A549 treated with DMSO at 1 μM for 4 hours (cell line): ENCODE measurements at places on chromosomes 2 and 18. TPM values are rescaled to one million over a fixed set of nuclear protein-coding genes. Genes with fewer than 3 reads are reported as not detected.

ITPRIPL1 gene
- not detected in 5 replicates for total RNA-seq

XDH gene
- total RNA-seq: 1.1 to 1.8 TPM (median 1.4 TPM) in 5 replicates

DUSP28 gene
- 3.7 to 9.4 TPM (median 7.3 TPM) in 5 replicates for total RNA-seq

DQX1 gene
- 0.08 to 0.12 TPM (median 0.11 TPM) in 3 of 5 replicates, not detected in the others for total RNA-seq

TACR1 gene
- total RNA-seq: 0.21 to 0.45 TPM (median 0.39 TPM) in 5 replicates

TUBB8B gene
- total RNA-seq: 0.14 TPM in 1 of 5 replicates, not detected in the others

HAUS1 gene
- total RNA-seq: 30.9 to 55.6 TPM (median 38.1 TPM) in 5 replicates

IL1RL1 gene
- total RNA-seq: 0.84 to 1.6 TPM (median 1.1 TPM) in 5 replicates

MAP2 gene
- total RNA-seq: 0.28 to 0.72 TPM (median 0.50 TPM) in 5 replicates

SIX3 gene
- total RNA-seq: 0.17 to 0.45 TPM (median 0.34 TPM) in 5 replicates

HSPD1 gene
- 626 to 751 TPM (median 717 TPM) in 5 replicates for total RNA-seq

FBLN7 gene
- 0.42 to 0.86 TPM (median 0.55 TPM) in 5 replicates for total RNA-seq

CNDP2 gene
- total RNA-seq: 74.0 to 94.3 TPM (median 84.1 TPM) in 5 replicates

EMX1 gene
- 0.07 to 0.38 TPM (median 0.10 TPM) in 4 of 5 replicates, not detected in the other for total RNA-seq

LRRC30 gene
- not detected in 5 replicates for total RNA-seq

SPC25 gene
- 16.7 to 21.9 TPM (median 20.7 TPM) in 5 replicates for total RNA-seq

GNLY gene
- total RNA-seq: 0.54 TPM in 1 of 5 replicates, not detected in the others

IL37 gene
- total RNA-seq: not detected in 5 replicates

STK17B gene
- 4.5 to 6.6 TPM (median 5.5 TPM) in 5 replicates for total RNA-seq

CDK15 gene
- not detected in 5 replicates for total RNA-seq

CRYBA2 gene
- total RNA-seq: 0.18 TPM in 1 of 5 replicates, not detected in the others

RNF125 gene
- 0.24 to 0.53 TPM (median 0.35 TPM) in 5 replicates for total RNA-seq

FLACC1 gene
- total RNA-seq: 0.14 to 0.45 TPM in 2 of 5 replicates, not detected in the others

HS1BP3 gene
- total RNA-seq: 37.7 to 44.3 TPM (median 39.4 TPM) in 5 replicates
